ENCODE measurements at places on chromosomes 2 and 18. TPM values are rescaled to one million over a fixed set of nuclear protein-coding genes. Genes with fewer than 3 reads are reported as not detected.

- DNase-seq, result no peak
These were observed 199.2 kb upstream of the NRP2 start for GRCh38 chr2:205483095-205483494.

- DNase-seq, result no peak
These were observed 3.0 kb upstream of the ZNF516 start for GRCh38 chr18:76498064-76498463.

- DNase-seq, result no peak
These were observed 249.4 kb downstream of the GRB14 start for GRCh38 chr2:164371916-164372315.

Gene VWC2L
- total RNA-seq, result not detected

GRCh38 chr2:55138882-55139229, 88.6 kb upstream of the RTN4 start:
- DNase-seq, result no peak

Gene ZAP70
- 1.4 TPM for total RNA-seq

GRCh38 chr2:25001325-25001637, 29.5 kb upstream of the DNAJC27 start:
- DNase-seq, result peak; percentile 39

DNA sequence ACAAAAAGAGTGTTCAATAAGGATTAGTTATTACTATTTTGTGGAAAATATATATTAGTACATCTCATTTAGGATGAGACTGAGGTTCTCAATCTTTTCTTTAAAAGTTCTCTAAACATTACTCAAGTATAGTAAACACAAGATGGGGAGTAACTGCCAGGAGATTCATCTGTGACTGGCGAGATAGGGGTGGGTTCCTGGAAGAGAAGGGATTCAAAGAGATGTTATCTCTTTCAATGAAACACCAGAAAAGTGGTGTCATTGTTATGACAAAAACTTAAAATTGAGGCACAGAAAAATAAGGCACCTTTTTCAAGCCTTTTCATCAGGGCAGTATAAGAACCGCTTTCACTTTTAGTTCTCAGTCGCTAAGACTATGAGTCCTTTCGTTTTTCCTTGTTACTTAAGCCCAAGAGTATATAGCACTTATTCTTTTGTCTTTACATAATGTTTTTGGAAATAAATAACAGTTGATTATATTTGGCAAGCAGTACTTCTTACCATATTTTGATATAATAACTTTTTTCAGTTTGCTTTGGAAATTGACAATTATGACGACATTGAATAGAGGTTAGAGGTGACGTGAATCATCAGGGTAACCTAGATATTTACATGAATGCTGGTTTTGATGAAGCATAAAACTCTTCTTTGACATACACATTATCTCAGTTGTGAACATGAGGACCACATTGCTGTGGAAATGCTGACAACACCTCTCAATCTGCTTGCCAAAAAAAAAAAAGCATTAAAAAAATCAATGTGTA, 393.9 kb upstream of the TCF4 start:
- no peak for DNase-seq

DNA sequence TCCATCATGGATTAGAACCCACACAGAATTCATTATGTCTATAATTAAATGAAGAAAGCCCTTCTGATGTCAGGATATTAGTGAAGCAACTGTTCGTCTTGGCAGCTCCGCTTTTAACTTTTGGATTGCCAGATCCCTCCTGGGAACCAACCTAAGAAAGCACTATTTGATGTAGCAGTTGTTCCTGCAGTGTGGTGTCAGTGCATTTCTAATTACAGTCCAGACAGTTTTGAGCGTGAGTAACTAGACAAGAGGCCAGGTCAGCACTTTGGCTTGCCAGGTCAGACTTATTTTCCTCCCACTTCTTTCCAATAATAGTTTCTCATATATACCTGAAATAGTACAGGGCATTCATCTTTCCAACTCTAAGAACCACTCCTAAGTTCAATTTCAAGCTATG, 13.8 kb downstream of the NRXN1 start:
- no peak for DNase-seq

- no peak for DNase-seq
These were observed 3.3 kb downstream of the SEMA4C start for GRCh38 chr2:96866586-96866985.

DNA sequence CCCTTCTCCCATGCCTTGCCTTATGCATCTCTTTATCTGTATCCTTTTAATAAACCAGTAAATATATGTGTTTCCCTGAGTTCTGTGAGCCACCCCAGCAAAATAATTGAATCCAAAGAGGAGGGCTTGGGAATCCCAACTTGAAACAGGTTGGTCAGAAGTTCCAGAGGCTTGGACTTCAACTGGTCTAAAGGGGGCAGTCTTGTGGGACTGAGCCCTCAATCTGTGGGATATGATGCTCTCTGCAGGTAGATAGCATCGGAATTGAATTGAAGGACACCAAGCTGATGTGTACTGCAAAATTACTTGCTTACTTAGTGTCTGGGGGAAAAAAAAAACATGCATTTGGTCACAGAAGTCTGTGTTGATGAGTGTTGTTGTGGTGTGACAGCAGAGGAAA, 1033.5 kb upstream of the TMEFF2 start:
- no peak for DNase-seq

DNA sequence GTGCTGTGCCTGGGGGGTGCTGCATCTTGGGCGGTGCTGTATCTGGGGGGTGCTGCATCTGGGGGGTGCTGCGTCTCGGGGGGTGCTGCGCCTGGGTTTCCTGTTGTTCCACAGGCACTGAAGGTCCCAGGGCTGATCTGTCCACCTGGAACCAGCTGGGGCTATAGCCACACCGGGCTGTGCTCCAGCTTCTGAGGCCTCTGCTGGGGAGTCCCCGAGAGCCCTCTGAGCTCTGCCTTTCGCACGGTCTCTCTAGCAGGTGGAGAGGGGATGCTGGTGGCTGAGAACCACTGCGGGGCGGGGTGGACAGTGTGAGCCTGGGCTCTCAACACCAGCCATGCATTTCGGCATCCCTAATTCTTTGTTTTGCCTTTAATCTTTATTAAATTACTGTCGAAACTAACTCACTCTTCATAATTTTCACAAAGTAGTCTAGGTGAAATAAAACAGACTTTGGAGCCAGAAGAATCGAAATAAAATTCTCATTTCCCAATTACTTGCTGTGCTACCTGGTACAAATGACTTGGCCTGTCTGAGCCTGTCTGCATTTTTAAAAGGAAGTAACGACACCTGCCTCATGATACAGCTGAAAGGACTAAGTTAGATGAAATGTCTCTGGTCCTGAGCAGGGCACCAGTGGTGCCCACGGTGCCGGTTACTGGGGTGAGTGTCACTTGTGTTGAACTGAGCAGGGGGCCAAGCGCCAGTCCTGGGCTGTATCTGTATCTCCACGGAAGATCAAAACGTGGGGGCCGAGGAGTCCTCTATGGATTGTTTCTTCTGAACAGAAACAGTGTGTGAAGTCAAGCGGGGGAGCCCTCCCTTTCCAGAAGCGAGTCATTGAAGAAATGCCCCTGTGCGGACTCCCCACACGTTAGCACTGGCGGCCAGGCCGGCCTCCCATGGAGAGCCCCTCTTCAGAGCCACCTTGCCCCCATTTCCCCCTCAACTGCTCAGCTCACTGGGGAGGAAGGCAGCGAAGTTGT, 142.0 kb downstream of the ASB1 start:
- no peak for DNase-seq

Gene NABP1
- total RNA-seq, result 9.4 TPM

DNA sequence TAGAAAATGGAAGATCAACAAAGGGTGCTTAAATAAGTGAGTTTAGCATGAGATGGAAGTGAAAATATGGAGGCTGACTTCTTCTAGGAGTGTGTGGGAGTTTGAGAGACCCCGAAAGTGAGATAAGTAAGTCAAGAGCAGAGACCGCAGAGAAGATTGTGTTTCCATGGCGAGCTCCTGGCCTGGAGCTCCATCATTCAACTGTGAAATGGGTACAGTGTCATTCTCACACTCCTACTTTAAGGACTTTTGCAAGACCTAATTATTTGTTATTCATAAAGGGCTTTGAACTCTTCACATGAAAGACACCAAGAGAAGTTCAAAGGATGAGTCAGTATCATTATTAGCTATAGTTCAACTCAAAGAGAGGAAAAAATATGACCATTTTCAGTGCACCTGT, 134.2 kb upstream of the PIK3C3 start:
- no peak for DNase-seq

GRCh38 chr2:189056200-189057106, 82.3 kb downstream of the COL3A1 start:
- no peak for DNase-seq

Gene LIMS1
- total RNA-seq, result 43.6 TPM

GRCh38 chr18:35289293-35289692, 736 bp downstream of the ZSCAN30 start:
- no peak for DNase-seq

Gene AGPS
- 17.2 TPM for total RNA-seq

Gene ZNF804A
- total RNA-seq, result 0.05 TPM

- no peak for DNase-seq
These were observed 312.4 kb upstream of the TCF4 start for GRCh38 chr18:55900380-55900779.

DNA sequence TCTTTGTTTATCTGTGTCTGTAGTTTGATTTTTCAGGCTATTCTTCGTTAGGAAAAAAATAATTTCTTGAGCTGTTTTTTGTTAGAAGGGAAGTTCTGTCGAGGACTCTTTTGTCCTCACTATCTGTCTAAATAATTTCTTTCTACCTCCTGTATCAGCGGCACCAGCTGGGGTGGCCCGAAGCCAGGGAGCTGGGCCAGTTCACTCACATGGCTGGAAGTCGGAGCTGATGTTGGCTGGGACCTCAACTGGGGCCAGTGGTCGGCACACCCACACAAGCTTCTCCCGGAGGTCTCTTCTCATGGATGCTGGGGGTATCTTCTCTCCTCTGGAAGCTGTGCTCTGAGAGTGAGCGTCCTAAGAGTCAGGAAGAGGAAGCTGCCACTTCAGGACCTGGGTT, 8.0 kb upstream of the PDIA6 start:
- no peak for DNase-seq

Gene BOLL
- total RNA-seq, result not detected

- DNase-seq, result no peak
These were observed 861.7 kb downstream of the SLC4A3 start for GRCh38 chr2:220489121-220489520.

DNA sequence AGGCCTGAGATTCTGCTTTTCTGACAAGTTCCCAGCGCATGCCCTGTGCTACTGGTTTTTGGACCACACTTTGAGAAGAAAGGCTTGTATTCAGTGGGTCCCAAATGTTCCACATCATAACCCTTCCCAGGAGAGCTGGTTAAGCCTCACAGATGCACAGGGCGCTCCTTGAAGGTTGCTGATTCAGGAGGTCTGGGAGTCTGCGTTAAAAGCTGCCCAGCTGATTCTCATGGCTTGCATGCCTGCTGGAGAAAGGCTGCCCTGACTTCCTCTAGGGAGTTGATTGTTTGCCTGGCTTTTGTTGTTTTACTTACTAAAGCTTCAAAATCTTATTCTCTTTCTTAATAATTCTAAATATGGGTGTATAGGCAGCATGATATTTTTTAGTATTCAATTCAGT, 20.7 kb downstream of the CRYGD start:
- no peak for DNase-seq

- no peak for DNase-seq
These were observed 242.1 kb upstream of the TNP1 start for GRCh38 chr2:217101972-217102371.

DNA sequence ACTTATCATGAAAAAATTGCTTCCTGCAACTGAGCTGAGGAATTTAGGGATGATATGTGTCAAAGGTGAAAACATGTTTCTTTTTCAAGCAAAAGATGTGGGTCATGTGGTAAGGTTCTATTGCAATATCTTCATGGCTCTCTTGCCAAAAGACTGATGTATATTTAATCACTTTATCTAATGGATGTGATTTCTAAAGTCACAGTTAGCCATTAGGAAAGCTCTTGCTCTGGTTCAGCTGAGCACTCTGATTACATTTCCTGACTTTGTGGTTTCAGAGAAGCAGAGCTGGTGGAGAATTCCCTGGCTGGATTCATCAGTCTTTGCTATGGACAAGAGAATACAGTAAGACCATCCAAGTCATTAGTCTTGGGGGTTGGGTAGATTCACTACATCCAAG, 24.4 kb downstream of the SCN9A start:
- no peak for DNase-seq

DNA sequence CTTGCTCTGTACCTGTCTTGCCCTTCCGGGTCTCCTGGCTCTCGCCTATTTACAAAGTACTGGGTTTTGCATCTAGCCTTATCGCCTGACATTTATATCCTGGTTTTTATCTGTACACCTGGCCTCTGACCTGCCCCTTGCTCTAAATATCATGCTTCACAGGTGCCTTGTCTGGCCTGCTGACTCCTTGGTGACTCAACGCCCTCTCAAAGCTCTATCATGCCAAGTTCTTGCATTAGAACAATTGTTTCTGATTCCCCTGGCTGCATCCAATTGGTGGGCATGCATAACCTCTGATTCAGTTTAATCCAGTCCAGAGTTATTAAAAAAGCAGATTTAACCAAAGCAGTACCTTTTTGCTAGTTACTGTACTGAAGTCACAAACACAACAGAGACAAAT, 113.9 kb upstream of the CCDC68 start:
- no peak for DNase-seq

DNA sequence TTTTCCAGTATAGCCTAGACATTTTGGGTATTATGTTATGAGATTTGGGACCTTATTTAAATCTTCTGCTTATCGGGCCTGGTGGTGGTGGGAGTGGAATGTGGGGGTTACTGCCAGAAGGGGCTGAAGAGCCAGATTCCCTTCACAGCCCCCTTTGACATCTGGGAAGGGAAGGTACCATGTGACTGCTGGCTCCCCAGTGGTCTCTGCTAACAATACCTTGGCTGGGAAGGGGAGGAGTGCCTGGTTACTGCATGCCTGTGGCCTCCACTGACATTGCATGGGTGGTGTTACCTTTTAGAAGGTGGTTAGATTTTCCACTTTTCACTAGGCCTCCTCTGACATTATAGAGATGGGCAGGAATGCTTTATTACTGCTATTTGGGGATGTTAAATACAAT, 8.0 kb downstream of the ATP9B start:
- DNase-seq, result no peak

Gene TNS1
- total RNA-seq, result 120 TPM

DNA sequence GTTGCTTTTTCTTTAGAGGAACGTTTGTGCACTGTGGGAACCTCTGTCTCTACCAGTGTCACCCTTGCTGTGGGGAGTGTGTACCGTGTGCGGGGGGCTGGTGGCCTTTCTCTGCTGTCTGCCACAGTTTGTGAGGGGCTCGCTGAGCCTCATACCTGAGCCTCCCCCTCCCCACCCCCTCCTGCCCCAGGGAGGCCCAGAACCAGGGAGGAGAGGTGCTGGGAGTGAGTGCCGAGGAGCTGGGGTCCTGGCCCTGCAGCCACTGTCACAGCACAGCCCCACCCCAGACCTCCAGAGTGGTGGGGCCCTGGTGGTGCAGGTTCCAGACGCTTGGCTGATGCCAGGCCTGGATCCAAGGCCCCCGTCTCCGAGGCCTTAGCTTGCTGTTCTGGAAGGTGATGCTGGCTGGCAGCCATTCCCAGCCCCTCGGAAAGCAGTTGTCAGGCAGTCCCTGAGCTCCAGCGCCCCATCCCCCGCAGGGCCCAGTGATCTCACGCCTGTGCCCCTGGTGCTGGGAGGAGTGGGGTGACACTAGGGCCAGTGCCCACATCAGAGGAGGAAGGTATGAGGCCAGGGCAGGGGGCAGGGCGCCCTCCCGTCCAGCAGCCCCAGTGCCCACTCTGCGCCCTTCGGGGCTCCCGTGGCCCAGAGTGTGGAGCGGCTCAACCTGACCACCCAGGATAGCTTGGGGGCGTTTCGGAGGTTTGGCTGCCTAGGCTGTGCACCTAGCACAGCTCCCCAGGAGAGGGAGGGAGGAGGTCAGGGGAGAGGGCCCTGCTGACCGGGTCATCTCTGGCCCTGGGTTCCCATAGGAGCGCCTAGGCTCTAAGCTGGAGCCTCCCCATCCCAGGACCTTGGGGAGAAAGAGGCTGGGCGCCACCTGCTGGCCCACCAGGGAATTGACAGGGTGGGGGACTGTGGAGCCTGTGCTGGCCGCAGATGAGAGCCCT, 53.0 kb upstream of the ALPP start:
- DNase-seq, result peak; percentile 89

Gene ARHGEF33
- 0.80 TPM for total RNA-seq

Measured in lower leg skin (tissue), 4 donors.